ENCODE measurements at places on chromosomes 1 and 21.

DNA sequence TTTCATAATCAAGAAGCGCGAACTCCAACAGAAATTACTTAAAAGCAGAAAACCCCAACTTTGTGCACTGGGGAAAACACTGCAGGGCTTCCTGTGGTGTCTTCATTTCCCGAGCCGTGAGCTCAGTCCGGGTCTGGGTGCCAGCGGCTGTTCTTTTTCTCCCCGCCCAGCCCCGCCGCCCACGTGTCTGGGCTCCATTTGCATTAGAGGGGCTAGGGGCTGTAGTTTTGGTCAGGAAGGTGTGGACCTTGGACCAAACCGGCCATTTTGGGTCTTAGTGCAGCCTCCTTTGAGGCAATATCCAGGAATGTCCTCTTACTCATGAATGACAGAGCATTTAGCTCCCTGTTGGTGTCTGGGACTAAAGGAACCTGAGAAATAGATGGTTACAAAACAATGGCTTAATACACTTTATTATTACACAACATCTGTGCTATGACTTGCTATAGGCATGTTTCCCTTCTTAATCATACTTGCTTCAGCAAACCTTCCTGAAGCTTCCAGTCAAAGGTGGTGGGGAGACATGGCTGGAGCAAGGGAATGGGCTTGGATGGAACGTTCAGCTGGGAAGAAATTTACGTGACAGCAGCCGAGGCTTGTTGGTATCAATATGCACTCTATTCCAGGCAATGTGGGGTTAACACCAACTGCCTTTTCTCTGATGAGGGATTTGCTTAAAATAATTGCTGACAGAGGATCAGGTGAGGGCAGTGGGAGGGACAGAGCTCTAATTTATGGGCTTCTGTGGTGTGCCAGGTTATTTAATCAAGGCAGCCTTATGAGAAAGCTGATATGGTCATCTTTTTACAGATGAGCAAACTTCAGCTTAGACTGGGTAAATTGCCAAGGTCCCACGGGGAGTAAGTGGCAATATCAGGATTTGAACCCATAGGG is 1.1 kb downstream of the AGTRAP start:
- DNase-seq: peak; percentile 52

DNA sequence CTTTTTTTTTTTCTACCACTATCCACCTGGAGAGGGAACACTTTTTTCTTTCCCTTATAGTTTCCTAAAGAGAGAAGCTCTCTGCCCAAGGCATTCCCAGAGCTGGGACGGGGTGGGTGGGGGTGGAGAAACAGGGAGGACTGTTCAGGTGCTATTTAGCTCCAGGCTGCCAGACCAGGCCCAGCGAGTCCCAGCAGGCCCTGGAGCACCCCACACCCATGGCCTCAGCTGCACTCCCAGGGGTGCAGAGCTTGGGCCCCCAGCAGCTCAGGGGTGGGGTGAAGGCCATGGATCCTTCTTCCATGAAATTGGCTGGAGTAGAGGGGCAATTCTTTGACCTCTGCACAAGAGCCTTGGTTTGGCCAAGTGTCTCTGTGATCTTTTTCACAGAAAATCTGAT is 4.1 kb downstream of the ETV3L start:
- no peak for DNase-seq

DNA sequence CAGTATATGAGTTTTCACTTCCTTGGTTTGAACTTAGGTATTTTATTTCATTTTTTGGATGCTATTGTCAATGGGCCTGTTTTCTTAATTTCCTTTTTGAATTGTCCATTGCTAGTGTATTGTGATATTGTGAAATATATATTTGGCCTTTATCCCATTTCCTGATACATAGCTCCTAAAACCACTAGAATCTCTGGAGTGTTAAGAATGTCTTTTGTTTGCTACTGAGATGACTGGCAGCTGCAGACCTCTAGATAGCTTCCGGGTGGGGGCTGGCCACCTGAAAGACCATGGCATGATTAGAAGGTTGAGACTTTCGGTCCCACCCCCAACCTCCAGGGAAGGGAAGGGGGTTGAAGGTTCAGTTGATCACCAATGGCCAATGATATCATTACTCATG is 245.4 kb downstream of the KCNJ6 start:
- DNase-seq: no peak

GRCh38 chr1:64915381-64916274 is 50.7 kb downstream of the JAK1 start:
- DNase-seq: no peak

DNA sequence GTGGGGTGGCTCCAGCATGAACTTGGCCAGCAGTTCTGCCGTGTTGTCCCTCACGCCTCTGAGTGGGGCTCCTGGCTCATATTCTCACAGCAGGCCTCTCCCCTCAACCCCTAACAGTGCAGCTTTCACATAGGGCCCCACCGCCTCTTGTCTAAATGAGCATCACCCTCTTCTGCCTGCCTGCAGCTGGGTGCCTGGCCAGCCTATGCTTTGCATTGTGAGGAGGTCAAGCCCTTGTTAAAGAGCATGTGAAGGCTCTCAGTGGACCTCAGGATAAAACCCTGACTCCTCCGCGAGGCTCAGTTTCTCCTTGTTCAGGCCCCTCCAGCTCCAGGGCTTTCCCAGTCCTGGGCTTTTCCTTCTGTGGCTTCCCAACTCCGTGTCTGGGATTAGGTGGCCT is 34.8 kb downstream of the CRYAA start:
- DNase-seq: no peak

GRCh38 chr1:20850021-20850420 is 62.9 kb upstream of the HP1BP3 start:
- DNase-seq: no peak

All from CD4-positive, alpha-beta T cell treated with Interleukin-21 for 1 hour (primary cell).